Muscle of back (tissue), 13 donors: ENCODE measurements at places on chromosomes 5 and 9.

DNA sequence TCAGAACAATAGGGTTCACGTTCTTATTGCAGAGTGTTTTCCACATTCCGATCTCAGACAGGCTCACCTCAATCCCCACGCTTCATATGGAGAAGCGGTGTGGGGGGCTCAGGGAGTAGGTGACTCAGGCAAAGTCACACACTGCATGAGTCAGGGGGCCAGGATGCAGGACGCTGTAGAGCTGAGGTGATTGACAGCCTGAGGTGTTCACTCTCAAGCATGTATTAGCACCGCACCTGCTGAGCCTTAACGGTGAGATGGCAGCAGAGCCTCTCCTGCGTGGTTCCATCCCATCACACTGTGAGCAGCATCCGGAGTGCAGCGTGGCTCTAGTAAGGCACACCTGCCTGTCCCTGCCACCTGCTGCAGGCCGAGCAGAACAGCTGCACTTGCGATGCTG, 194.0 kb downstream of the IRX2 start:
- DNase-seq: no peak

- peak; percentile 56 for DNase-seq
Observed at GRCh38 chr5:15948190-15948589, 231.4 kb downstream of the MARCHF11 start.

GRCh38 chr9:98501819-98502218, 206.9 kb downstream of the GABBR2 start:
- DNase-seq: no peak

- DNase-seq: no peak
Observed at GRCh38 chr5:179413711-179414458, 68.6 kb upstream of the ADAMTS2 start.

DNA sequence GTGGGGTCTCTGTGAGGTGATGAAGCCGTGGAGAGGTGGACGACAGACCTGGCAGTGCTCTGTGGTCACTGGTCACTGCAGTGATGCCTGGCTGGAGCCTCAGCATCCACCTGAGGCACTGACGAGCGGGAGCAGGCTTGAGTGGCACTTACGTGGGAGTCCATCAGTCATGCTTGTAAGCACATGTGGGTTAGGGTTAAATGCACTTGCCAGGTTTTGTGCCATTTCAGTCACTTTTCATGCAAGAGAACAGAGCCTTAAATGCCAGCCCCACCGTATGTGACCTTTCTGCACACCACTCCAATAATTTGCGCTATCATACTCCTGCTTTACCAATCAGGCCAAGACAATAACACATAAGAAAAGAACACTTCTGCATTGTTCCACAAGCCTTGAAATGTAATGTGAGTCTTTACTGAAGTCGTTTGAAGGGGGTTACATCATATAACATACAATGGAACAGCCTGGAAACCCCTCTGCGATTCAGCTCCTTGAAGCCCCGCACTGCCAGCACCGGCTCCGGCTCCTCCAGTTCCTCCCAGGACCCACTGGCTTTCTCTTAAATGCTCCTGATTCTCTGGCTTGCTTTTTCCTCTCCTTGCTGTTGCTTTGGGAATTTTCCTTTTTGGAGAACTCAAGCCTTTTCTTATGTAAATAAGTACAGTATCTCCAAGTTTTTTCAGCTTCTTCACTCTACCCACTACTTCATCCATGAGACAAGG, 59.4 kb upstream of the CTXN3 start:
- no peak for DNase-seq

- DNase-seq: no peak
Observed at GRCh38 chr9:20208961-20209371, 413.3 kb downstream of the MLLT3 start.

DNA sequence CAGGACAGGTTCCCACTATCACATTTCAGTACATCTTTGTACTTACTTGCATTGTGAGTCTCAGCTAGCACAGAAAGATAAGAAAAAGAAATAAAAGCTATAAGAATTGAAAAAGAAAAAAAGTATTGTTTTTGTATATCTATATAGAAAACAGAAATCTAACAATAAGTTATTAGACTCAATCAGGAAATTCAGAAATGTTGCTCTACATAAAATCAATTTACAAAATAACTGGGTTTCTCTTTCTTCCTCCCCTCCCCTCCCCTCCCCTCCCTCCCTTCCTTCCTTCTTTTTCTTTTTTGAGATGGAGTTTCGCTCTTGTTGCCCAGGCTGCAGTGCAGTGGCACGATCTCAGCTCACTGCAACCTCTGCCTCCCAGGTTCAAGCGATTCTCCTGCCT, 7.2 kb upstream of the CACNA1B start:
- DNase-seq: no peak

DNA sequence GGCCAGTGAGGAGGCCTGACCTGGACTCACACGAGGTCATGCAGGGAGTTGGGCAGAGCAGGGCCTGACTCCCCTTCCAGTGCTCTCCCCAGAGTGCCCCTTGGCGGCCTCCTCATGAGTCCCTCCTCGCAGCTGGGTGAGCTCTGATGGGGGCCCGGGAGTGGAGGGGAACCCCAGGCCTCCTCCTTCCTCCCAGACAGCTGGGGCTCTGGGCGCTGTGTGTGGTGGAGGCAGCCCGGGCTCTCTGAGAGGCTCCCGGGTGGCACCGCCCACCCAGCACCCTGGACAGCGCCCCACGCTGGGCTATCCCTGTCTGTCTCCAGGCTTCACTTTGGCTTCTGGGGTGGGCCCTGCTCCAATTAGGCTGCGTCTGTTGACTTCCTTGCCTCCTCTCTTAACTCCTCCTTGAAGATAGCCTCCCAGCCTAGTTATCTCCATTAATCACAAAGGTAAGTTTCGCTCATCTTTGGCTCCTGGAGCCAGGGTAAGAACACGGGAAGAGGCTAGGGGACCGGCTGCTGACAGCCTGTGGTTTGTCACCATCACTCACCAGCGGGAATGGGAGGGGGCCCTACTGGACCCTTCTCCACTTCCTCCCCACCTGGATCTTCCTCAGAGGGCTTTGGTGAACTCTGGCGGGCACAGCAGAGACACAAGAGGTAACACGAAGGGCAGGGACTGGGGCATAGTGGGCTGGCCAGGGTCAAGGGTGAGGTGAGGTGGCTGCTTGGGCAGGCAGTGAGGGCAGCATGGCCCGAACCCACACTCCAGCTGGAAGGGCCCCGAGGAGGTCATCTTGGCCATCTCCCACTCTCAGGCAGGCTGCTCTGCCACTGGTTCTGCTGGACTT, 13.1 kb downstream of the PSD2 start:
- peak; percentile 67 for DNase-seq

- peak; percentile 57 for DNase-seq
Observed at GRCh38 chr9:88197016-88197415, 58.7 kb upstream of the SPATA31C2 start.

GRCh38 chr5:37840053-37841034, 503 bp upstream of the GDNF start:
- peak; percentile 48 for DNase-seq

DNA sequence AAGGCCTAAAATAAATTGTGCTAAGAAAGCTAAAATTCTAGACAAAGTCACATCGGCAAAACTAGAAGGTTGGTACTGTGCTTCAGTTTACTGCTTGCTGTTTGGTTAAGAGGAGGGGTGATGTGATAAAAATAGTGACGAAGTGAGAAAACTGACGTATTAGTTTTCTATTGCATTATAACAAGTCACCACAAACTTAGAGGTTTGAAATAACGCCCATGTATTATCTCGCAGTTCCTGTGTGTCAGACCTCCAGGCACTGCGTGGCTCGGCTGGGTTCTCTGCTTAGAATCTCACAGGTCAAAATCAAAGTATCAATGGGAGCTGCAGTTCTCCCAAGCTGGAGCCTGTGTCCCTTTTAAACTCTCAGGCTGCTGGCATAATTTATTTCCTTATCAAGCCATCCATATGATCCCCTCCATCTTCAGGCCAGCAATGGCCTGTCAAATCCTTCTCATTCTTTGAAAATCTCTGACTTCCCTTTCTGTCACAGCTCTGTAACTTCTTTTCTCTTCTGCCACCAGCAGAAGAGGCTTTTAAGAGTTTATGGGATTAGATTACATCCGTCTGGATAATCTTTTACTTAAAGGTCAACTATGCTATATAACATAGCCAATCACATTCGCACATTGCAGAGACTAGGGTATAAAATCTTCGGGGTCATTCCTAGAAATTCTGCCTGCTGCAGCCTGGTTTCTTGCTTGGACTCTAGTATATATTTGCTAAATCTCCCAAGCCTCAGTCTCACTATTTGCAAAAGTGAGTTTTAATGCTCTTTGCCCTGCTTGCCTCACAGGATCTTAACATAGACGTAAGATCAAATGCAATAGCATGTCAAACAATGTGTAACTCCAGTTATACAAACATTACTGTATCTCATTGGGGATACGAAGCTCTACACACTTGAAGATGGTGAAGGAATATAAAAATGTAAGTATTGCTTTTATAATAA, 104.0 kb upstream of the CDKN2B start:
- DNase-seq: no peak

DNA sequence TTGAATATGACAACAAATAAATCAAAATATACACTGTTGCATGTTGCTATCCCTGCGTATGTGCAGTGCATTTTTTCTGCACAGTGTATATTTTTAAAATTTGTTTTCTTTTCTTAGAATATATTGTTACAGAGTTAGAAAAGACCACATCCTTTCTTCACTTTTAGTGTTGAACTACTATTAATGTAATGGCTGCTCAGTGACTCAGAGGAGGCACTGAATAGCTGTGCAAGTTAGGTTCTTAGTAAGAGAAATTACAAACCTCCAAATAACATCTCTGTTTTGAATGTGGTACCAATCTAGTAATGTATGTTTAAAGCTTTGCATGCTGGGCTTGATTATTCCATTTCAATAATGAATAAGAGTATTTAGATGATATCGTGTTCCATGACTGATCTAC, 208.9 kb upstream of the PRR16 start:
- DNase-seq: no peak

GRCh38 chr9:110066929-110067716, 140.8 kb downstream of the C9orf152 start:
- DNase-seq: no peak

- no peak for DNase-seq
Observed at GRCh38 chr9:135240222-135240621, 152.8 kb downstream of the OLFM1 start.

GRCh38 chr5:25544652-25545249, 900.0 kb upstream of the CDH10 start:
- peak; percentile 3 for DNase-seq

DNA sequence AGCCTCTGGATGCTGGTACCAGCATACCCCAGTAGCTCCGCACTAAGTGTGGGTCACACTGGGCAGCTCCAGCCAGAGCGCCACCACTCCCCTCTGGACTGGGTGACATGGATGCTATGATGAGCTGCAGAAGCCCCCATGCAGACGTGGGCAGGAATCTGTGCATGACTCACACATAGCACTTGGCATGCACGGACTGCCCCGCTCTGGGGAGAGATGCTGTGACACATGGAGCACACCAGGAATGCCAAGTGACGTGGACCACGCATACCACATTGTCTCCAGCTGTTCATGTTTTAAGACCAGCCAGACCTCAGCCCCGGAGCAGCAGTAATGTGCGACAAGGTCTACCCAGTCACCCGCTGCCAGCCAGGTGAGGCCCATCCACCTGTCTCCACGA, 64.1 kb downstream of the SEMA4D start:
- DNase-seq: peak; percentile 61

- no peak for DNase-seq
Observed at GRCh38 chr9:114097613-114098020, 1.5 kb downstream of the KIF12 start.

- DNase-seq: no peak
Observed at GRCh38 chr5:43859309-43859708, 256.3 kb downstream of the NNT start.
